ENCODE measurements at places on chromosomes 1 and 21.

DNA sequence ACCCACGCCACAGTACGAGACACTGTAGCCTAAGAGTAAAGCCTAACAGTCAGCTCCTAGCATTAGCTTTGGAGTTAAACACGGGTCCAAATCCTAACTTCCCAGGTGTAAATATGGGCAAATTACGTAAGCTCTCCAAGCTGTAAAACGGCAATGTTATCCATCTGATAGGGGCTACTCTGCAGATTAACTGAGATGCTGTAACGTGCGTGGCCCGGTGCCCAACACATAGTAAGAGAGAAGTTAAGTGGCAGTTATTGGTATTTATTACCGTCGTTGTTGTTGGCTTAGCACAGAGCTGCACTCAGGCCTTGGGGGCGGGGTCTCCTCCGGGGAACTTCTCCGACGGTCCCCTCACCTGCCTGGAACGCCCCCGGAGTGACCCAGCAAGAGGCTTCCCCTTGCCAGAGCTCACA lies 457 bp downstream of the TRAPPC3 start:
- H3K27me3 ChIP-seq = no peaks in the 10 kb centered on the region
- H3K36me3 ChIP-seq = peaks cover 4% of the 10 kb centered on the region
- DNase-seq = no peak
- peaks cover 37% of the 10 kb centered on the region for H3K4me1 ChIP-seq
- H3K4me3 ChIP-seq = peak overlapping the region; percentile 75

GRCh38 chr1:151457911-151458801 lies 1.1 kb downstream of the POGZ start:
- peaks cover 11% of the 10 kb centered on the region for H3K4me1 ChIP-seq
- no peaks in the 10 kb centered on the region for H3K27me3 ChIP-seq
- DNase-seq = peak; percentile 37
- peak overlapping the region; percentile 80 for H3K27ac ChIP-seq

DNA sequence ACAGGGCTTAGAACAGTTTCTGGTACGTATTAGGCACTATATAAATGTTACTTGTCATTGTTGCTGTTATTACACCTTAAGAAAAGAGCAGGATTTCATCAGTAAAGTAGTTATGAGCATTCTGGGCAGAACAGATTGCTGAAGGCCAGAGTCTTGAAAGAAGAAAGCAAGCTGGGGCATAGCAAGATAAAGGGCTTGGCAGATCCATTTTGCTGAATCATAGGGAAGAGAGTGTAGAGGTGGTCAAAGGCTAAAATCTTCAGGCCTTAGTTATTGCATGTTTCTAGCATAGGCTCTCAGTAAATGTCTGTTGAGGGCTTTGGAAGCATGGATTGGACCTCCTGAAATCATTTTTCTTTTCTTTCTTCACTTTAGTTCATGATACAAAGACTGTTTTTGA lies 67.5 kb downstream of the PLA2G4A start:
- H3K4me3 ChIP-seq = no peak overlapping the region
- no peaks in the 10 kb centered on the region for H3K4me1 ChIP-seq
- no peaks in the 10 kb centered on the region for H3K27me3 ChIP-seq
- no peak for DNase-seq
- H3K36me3 ChIP-seq = no peaks in the 10 kb centered on the region

DNA sequence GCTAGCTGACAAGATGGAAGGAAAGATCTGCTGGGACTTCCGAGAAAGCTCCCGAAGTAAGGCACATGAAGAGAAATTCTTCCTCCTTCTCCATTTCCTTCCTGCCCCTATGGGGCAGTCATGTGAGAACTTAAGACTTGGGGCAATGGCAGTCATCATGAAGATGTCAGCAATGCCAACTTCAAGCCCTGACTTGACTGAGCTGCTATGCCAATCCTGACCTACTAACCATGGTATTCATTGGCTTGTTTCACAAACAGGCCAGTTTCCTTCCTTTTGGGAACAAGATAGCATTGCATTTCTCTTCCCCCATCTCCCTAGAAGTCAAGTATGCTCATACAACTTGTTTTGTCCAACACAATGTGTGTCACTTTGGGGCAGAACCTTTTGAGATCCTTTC lies 25.5 kb downstream of the GRIK1 start:
- no peak overlapping the region for H3K4me3 ChIP-seq
- no peak overlapping the region for H3K27ac ChIP-seq
- DNase-seq = no peak
- no peaks in the 10 kb centered on the region for H3K27me3 ChIP-seq
- no peaks in the 10 kb centered on the region for H3K36me3 ChIP-seq
- H3K4me1 ChIP-seq = no peaks in the 10 kb centered on the region

- H3K4me1 ChIP-seq = no peaks in the 10 kb centered on the region
- H3K27ac ChIP-seq = no peak overlapping the region
- no peak overlapping the region for H3K4me3 ChIP-seq
- H3K27me3 ChIP-seq = no peaks in the 10 kb centered on the region
- no peaks in the 10 kb centered on the region for H3K36me3 ChIP-seq
- DNase-seq = no peak
Observed at GRCh38 chr1:110292031-110292741, 47.0 kb upstream of the RBM15 start.

GRCh38 chr1:29698033-29698432 lies 461.7 kb downstream of the PTPRU start:
- no peak for DNase-seq
- H3K27me3 ChIP-seq = no peaks in the 10 kb centered on the region
- H3K36me3 ChIP-seq = no peaks in the 10 kb centered on the region
- no peaks in the 10 kb centered on the region for H3K4me1 ChIP-seq

DNA sequence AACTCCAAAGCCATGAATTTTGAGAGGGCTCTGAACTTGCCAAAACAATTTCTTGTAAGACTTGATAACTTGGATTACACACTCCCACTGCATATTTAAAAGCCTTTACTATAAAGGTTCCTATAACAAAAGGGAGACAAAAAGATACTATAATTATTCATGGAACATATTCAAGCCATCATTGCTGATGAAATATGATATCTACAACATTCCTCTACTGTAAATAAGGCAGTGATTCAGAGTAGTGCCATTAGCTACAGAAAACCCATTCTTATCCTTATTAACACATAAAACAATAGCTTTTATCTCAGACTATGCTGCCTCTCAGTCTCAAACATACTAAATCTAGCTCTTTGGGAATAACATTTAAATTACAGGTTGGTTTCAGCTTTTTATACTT lies 675.5 kb upstream of the CXADR start:
- H3K27ac ChIP-seq = no peak overlapping the region
- H3K4me3 ChIP-seq = no peak overlapping the region
- peaks cover 12% of the 10 kb centered on the region for H3K4me1 ChIP-seq
- H3K36me3 ChIP-seq = no peaks in the 10 kb centered on the region

GRCh38 chr21:42674351-42674940 lies 21.0 kb downstream of the PDE9A start:
- peak; percentile 20 for DNase-seq
- peaks cover 8% of the 10 kb centered on the region for H3K27me3 ChIP-seq
- H3K4me1 ChIP-seq = peaks cover 5% of the 10 kb centered on the region

DNA sequence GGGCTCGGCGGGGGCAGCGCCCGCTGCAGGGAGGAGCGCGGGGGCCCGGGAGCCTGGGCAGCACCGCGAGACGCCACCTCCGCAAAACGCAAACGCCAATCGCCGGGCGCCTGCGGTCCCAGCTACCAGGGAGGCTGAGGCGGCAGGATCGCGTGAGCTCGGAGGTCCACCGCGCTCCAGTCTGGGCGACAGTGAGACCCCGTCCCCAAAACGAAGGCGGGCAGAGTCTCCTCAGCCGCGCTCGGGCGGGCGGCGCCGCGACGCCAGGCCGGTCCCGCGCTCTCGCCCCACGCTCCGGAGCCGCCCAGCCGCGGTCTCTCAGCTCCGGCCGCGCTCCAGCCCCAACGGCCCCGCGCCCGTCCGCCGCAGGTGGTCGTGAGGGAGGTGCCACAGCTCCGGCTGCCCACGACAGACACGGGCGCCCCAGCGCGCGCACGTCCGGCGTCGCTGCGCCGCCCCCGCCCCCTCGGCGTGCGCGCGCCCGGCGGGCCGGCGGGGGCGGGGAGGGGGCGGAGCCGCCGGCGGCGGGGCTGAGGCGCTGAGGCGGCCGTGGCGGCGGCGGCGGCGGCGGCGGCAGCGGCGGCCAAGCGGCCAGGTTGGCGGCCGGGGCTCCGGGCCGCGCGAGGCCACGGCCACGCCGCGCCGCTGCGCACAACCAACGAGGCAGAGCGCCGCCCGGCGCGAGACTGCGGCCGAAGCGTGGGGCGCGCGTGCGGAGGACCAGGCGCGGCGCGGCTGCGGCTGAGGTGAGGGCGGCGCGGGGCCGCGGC lies at the start of gene ADARB1:
ADARB1 (plus strand) TSS at position 533 of the 770 bp plus-strand sequence. CDS start 97,077 bp downstream, outside the sequence.
- peak within 1 kb of the TSS; percentile 84 for H3K4me3 ChIP-seq
- H3K4me1 ChIP-seq = peaks cover 40% of the 10 kb centered on the region
- peak; percentile 51 for DNase-seq
- H3K27me3 ChIP-seq = no peaks in the 10 kb centered on the region

DNA sequence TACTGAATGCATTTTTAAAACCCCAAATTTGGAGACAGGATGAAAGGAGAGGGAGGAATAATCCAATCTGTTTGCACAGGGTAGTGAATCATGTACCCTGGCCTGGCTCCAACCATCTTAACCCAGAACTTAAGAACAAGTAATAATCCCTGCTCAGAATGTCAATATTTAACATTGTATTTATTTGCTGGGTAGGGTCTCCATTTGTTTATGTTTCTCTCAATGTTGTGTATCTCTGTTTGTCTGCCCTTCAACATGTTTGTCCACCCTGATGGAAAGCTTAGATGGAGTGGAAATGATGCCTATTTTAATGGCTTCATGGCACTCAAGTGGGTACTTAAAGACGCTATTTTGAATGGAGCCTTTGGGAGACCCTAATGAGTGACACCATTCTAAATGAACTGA lies 54.4 kb upstream of the CDC42BPA start:
- no peak overlapping the region for H3K27ac ChIP-seq
- no peak for DNase-seq
- no peaks in the 10 kb centered on the region for H3K27me3 ChIP-seq
- no peaks in the 10 kb centered on the region for H3K4me1 ChIP-seq
- no peak overlapping the region for H3K4me3 ChIP-seq
- H3K36me3 ChIP-seq = no peaks in the 10 kb centered on the region

GRCh38 chr1:241336335-241336734 lies 20.7 kb downstream of the RGS7 start:
- H3K4me3 ChIP-seq = no peak overlapping the region
- no peaks in the 10 kb centered on the region for H3K4me1 ChIP-seq

- no peaks in the 10 kb centered on the region for H3K27me3 ChIP-seq
- peaks cover 1% of the 10 kb centered on the region for H3K4me1 ChIP-seq
- H3K4me3 ChIP-seq = no peak overlapping the region
- H3K27ac ChIP-seq = no peak overlapping the region
Observed at GRCh38 chr1:45545019-45545493, 5.6 kb upstream of the AKR1A1 start.

DNA sequence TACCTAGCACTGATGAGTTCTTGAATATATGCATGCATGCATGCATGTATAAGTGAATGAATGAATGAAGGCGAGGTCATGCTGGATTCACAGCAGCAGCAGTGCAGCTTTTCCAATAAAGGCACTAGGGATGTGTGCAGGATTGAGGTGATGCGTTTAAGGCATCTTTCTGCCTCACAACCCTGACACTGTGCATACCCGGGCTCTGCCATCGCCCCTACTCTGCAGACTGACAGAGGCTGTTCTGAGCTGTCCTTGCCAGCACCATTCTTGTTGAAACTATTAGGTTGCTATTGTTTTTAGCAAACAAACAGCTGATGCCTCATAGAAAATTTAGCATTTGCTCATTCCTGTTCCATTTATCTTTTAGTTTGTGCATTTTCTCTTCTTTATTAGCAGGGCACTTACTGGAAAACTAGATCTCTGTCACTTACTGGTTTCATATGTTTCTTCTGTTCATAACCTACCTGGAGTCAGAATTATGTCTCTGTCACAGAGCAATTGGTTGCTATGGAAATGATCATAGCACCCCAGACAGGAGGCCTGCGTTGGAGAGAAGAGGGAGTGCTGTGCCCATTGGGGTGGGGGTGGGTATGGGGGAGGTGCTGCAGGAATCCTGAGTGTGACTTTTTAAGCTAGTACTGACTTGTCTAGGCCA lies 79.0 kb downstream of the CD58 start:
- no peak for DNase-seq
- no peaks in the 10 kb centered on the region for H3K36me3 ChIP-seq
- no peaks in the 10 kb centered on the region for H3K27me3 ChIP-seq

- no peak overlapping the region for H3K27ac ChIP-seq
- H3K4me1 ChIP-seq = no peaks in the 10 kb centered on the region
- H3K36me3 ChIP-seq = no peaks in the 10 kb centered on the region
Observed at GRCh38 chr1:166184897-166185296, 18.1 kb upstream of the FAM78B start.

GRCh38 chr1:9633493-9633892 lies 18.0 kb upstream of the PIK3CD start:
- no peaks in the 10 kb centered on the region for H3K36me3 ChIP-seq
- H3K4me1 ChIP-seq = no peaks in the 10 kb centered on the region
- H3K27me3 ChIP-seq = no peaks in the 10 kb centered on the region
- H3K4me3 ChIP-seq = no peak overlapping the region

GRCh38 chr1:72285074-72285425 lies 2.7 kb upstream of the NEGR1 start:
- peak; percentile 2 for DNase-seq
- H3K27ac ChIP-seq = no peak overlapping the region
- H3K4me1 ChIP-seq = peaks cover 7% of the 10 kb centered on the region
- H3K4me3 ChIP-seq = peak overlapping the region; percentile 75
- no peaks in the 10 kb centered on the region for H3K27me3 ChIP-seq

- H3K27ac ChIP-seq = peak overlapping the region; percentile 90
- DNase-seq = peak; percentile 46
- H3K4me3 ChIP-seq = peak overlapping the region; percentile 48
- H3K36me3 ChIP-seq = no peaks in the 10 kb centered on the region
- peaks cover 14% of the 10 kb centered on the region for H3K4me1 ChIP-seq
Observed at GRCh38 chr1:223887747-223888418, 42.1 kb upstream of the TP53BP2 start.

DNA sequence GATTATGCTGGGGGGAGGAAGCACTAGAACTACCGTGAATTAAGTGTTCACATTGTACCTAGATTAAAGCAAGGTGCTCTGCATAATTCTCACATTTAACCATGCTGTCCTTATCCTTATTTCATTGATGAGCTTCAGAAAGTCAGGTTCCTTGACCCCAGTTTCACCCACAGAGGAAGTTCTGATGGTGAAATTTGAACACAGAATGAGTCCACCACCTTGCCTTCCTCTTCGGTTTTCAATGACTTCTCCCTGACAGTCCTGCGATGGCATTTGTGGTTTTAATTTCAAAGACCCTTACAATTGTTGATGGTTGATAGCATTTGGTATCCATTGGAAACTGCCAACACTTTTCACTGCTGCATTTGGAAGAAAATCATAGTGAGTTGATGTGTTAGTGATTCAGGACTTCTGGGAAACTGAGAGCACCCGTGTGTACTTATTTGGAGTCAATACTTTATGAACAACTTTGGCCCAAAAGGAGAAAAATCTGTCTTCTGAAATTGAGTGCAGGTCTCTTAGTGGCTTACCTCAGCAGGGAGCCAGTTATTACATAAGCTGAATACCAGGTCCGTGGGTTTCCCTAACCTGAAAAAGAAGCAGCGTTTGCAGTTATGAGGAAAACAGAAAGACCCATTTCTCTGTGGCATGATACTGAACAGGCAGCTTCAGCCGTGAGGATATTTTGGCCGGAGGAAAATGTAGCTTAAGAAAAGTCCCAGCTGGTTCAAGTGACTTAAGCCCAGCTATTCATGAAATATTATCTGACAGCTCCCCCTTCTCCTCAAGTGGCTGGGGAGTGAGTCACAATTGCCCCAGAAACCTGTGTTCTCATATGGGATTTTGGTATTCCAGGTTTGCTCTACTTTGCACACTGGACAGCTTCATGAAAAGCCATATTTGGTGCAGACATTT lies 47.5 kb downstream of the ROR1 start:
- no peaks in the 10 kb centered on the region for H3K27me3 ChIP-seq
- peaks cover 12% of the 10 kb centered on the region for H3K4me1 ChIP-seq
- H3K4me3 ChIP-seq = no peak overlapping the region
- DNase-seq = no peak

- no peaks in the 10 kb centered on the region for H3K27me3 ChIP-seq
- H3K27ac ChIP-seq = no peak overlapping the region
- H3K36me3 ChIP-seq = no peaks in the 10 kb centered on the region
- no peak for DNase-seq
- no peaks in the 10 kb centered on the region for H3K4me1 ChIP-seq
Observed at GRCh38 chr1:29732453-29732852, 496.1 kb downstream of the PTPRU start.
